ENCODE measurements at places on chromosomes 3 and 15. TPM values are rescaled to one million over a fixed set of nuclear protein-coding genes. Genes with fewer than 3 reads are reported as not detected.

PYGO1 gene
- 5.6 TPM for total RNA-seq

WDR93 gene
- 0.18 TPM for total RNA-seq

FBXW12 gene
- not detected for total RNA-seq

SPSB4 gene
- total RNA-seq, result 0.14 TPM

SH2D7 gene
- total RNA-seq, result not detected

VIPR1 gene
- 0.51 TPM for total RNA-seq

VPS39 gene
- total RNA-seq, result 15.7 TPM

GABRR3 gene
- total RNA-seq, result not detected

UBE2E2 gene
- total RNA-seq, result 45.4 TPM

CDHR4 gene
- total RNA-seq, result 0.21 TPM

PCLAF gene
- 163 TPM for total RNA-seq

RASGRP1 gene
- 0.58 TPM for total RNA-seq

SAMMSON gene
- not detected for total RNA-seq

STRC gene
- 0.05 TPM for total RNA-seq

ARL8B gene
- total RNA-seq, result 71.0 TPM

Data from A549 treated with GW870086 at 1 μM for 4 hours (cell line).